ENCODE measurements at places on chromosomes 7 and 10.

- no peak for DNase-seq
Observed at GRCh38 chr10:42990016-42990720, 86.7 kb upstream of the RET start.

GRCh38 chr7:18835001-18835690 lies 282.3 kb downstream of the TWIST1 start:
- no peak for DNase-seq

- DNase-seq, result no peak
Observed at GRCh38 chr10:90777621-90778020, 80.2 kb downstream of the HTR7 start.

- no peak for DNase-seq
Observed at GRCh38 chr10:108982159-108982558, 941.2 kb downstream of the XPNPEP1 start.

DNA sequence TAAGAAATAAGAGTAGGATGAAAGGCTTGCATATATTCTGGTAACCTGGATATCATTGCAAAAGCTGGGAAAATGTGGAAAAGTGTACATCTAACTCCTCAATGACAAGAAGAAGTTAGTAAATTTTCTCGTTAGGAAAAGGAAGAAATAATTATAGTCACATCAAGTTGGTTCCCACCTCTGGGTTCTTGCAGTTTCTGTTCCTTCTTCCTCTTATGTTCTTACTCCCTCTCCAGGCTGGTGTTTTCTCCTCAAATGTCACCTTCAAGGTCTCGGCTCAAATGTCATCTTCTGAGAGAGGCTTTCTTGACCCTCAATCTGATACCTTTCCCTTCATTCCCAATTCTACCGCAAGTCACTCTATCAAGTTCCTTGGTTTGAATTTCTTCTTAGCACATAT lies 64.4 kb downstream of the ENTPD1 start:
- DNase-seq, result no peak

DNA sequence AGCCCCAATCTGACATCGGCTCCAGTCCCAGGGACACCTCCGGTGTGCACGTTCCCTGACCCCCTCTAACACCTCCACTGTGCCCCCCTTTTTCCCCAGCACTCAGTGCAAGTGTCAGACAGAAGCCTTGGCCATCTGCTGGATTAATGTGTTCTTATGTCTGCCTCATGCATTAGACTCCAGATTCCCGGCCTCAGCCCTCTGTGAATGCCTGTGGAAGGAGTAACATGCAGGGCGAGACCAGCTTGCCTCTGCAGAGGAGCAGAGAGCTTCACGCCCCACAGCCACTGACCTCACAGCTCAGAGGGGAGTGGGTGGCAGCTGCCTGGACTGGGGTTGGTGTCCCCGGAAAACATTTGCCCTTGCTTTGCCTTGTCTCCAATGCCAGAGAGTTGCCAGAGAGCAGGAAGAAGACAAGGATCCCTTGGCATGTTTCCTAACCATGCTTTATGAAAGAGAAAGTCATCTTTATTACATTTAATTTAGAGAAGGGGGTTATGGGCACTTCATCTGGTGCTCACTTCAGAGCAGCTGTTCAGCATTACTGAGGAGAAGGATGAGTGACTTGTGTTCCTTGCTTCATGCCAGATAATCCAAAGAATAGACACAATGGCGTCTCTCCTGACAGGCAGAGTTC lies 91.6 kb upstream of the CXCL12 start:
- no peak for DNase-seq

DNA sequence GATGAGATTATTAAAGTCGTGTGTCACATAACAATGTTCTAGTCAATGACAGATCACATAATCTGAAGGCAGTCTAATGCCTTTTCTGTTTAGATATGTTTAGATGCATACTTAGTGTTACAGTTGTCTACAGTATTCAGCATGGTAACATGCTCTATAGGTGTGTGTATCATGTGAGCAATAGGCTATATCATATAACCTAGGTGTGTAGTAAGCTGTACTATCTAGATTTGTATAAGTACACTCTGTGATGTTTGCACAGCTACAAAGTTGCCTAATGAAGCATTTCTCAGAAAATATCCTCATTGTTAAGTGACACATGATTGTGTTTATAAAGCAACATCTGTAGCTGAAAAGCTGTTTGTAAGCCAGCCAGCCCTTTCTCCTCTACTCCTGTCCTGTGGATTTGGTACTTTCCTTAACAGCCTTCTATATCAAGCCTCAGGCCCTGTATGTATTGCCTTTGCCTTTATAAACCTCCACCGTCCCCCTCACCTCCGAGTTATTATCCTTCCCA lies 6.3 kb downstream of the HECTD2 start:
- no peak for DNase-seq

DNA sequence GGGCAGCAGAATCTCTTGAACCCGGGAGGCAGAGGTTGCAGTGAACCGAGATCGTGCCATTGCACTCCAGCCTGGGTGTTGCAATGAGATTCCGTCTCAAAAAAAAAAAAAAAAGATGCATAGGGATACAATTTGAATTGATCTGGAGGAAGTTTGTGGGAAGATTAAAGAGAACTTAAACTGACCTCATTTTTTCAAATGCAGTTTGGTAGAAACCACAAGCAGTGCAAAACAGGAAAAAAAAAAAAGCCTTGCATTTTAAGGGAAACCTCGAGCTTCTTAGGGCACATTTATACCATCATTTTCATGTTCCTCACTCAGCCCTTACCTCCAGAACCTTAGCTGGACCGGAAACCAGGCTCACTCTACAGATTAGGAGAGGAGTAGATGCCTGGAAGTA lies 2.8 kb downstream of the KCTD7 start:
- DNase-seq, result no peak

DNA sequence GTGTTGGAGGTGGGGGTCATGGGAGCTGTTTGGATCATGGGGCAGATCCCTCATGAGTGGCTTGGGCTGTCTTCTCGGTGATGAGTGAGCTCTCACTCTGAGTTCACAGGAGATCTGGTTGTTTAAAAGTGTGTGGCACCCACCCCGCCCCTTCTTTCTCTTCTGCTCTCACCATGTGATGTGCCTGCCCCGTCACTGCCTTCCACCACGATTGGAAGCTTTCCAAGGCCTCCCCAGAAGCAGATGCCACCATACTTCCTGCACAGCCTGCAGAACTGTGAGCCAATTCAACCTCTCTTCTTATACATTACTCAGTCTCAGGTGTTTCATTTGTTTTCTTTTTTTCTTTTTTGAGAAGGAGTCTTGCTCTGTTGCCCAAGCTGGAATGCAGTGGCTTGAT lies 170.0 kb downstream of the PTPN20 start:
- DNase-seq, result no peak

DNA sequence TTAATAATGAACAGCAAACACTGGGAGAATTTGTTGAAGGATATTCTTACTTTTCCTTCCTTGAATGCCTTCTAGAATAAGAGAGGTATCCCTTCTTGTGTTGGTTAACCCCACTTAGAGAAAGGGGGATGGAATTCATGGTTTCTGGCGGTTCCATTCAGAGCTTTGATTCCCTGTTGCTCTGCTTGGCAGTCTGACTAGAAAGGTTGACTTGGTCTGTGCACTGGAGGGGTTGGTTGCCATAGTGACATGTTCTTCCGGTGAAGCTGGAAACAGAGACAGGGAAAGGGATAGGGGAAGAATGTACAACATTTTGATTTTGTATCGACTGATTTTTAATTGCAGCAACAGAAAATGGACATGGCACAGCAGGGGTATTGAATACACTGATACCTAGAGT lies 2.5 kb downstream of the TMEM178B start:
- DNase-seq, result no peak

- no peak for DNase-seq
Observed at GRCh38 chr10:127745861-127746260, 8.9 kb downstream of the FOXI2 start.

DNA sequence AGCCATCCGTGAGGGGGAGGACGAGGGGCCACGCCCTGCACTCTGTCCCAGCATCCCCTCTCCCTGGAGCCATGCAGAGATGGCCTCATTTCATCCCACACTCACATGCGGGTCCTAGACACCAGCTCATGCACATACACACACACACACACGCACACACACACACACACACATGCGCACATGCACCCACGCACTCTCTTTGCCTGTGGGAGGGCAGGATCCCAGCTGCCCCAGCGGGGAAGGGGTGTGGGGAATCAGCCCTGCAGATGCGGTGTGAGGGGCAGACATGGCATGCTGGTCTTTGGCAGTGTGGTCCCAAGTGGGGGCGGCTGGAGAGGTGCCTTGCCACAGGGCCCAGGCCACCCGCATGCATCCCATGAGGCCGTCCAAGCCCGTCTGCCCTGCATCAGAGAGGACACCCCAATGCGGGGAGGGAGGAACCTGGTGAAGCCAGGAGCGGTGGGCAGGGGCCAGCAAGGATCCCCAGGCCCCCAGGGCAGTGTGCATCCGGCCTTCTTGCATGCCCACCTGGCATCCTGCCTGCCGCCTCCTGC lies 68.1 kb downstream of the LHPP start:
- no peak for DNase-seq

- DNase-seq, result no peak
Observed at GRCh38 chr7:23279819-23280525, 19.2 kb upstream of the MALSU1 start.

DNA sequence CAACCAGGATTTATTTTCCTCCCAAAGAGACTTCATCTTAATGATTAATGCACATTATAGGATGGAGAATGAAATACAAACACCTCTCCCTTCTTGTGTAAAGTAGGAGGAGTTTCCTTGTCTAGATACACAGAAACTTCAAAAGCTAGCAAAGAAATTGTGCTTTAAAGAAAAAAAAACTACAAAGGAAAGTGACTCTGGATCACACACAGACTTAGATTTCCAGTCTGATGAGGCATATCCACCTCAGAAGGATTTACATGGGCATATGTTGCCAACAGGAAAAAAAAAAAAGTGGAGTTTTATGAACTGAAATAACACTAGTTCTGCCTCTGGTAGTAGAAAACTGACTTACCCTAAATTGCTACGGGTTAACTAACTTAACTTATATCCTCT lies 449.6 kb downstream of the KCNMA1 start:
- DNase-seq, result no peak

Data from HFFc6 (cell line).